Central memory CD8-positive, alpha-beta T cell (primary cell): ENCODE measurements at places on chromosomes 12 and 14.

GRCh38 chr12:103431387-103431786 lies 64.4 kb downstream of the C12orf42 start:
- no peak for DNase-seq

DNA sequence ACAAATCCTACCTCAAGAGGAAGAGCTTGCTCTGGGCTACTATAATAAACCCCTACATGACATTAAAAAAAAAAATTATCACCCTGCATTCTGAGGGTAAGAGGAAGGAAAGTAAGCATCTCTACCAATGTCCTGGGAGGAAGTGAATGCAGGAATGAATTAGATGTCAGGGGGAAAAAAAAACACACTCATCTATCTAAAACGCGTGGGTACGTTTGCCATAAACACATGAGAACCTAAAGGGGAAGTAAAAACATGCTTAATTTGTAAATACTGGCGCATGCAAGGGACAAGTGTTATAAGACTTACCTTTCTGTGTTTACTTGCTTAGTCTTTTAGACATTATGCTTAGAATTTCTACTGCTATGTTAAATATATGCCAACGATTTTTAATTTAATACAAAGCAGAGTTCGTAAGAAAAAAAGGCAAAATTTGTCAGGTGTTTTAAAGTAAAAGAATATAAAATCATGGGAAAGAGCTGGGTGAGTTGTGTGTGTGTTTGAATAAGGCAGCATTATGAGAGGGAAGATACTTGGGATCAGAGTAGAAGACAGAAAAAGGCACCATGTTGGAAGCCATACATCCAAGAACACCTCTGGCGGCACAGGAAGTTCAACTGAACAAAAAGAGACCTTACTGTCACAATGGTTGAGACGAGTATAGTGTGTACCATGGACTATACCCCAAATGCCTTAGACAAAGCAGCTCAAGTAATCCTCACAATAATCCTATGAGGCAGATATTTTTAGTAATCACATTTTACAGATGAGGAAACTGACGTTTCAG lies 1.5 kb downstream of the TMED8 start:
- DNase-seq, result no peak

- DNase-seq, result no peak
These were observed 1322.3 kb upstream of the TMEM132C start for GRCh38 chr12:126944684-126945083.

DNA sequence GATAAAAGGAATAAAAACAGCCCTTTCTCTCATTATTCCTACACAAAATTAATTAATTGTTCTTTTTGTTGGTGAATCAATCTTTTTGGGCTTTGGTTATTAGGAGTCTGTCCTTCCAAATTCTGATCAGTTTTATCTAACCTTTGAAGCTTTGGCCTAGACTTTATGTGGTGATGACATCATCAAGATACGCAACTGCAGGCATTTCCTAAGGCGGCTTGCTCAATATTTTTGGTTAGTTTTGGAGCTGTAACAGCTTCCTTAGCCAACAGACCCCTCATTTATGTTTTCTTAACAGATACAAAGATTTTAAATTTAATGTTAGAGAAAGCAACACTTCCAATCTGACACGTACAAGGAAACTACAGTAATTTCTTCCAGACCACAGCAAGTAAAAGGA lies 87.8 kb upstream of the PDE3A start:
- no peak for DNase-seq

DNA sequence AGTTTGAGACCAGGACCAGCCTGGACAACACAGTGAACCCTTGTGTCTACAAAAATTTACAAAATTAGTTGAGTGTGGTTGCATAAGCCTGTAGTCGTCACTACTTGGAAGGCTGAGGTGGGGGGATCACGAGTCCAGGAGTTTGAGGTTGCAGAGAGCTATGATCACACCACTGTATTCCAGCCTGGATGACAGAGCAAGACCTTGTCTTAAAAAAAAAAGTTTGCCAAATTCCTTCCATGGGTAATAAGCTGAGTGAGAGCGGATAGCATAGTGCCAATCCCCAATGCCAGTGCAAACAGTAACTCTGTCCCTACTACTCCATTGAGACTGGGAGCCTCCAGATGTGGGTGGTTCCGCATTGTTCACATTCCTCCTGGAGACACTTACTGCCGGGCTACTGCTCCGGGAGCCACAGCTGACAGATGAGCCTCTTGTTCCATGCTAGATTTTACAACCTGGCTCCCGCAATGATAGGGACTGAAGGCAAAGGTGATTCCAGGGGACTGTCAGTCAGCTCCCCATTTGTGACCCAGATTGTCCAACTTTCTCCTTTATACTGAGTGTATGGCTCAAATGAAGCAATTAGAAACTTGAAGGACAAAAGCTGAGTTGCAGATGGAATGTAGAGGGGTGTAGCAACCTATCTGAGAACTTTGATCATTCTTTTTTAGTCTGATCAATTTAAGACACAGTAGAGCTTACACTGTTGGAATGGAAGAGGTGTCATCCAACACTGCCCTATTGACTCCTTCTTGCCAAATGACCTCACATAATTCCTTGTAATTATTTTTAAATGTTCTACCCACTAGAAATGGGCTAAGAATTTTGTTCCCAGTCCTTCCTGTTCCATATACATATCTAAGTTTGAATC lies 13.4 kb upstream of the FRMD6 start:
- DNase-seq, result no peak

DNA sequence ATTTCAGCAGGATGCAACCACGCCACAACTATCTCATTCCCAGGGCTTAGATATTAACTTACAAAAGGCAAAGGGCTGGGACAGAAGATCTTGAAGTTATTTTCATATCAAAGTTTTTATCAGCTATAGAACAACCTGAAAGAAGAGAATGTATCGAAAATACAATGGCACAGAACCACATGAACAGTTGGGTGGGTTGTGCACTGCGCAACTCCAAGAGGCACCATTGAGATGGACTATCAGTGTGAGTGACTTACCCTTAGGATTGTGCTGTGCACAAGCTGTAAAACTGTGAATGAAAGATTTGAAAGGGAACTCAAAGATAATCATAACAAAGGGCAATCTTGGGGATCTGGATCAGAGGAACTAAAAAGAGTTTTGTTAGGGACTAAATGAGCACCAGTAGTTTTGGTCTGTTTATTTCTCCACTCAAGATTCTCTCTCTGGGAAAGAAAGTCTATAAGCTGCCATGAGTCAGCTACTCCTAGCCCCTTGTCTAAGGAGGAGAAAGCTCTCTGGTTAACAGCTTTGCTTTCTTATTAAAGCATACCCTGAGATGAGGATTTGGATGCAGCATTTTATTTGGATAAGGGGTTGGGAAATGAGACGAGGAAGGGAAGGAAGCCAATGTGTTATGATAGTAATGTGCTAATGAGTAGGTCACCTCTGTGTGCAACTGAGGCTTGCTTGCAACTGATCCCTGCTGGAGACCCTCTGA lies 62.2 kb downstream of the TBX5 start:
- DNase-seq, result no peak

GRCh38 chr12:20805921-20806320 lies 4.6 kb upstream of the SLCO1B3 start:
- no peak for DNase-seq

- DNase-seq, result no peak
These were observed 677 bp downstream of the NOS1 start for GRCh38 chr12:117360551-117361346.

DNA sequence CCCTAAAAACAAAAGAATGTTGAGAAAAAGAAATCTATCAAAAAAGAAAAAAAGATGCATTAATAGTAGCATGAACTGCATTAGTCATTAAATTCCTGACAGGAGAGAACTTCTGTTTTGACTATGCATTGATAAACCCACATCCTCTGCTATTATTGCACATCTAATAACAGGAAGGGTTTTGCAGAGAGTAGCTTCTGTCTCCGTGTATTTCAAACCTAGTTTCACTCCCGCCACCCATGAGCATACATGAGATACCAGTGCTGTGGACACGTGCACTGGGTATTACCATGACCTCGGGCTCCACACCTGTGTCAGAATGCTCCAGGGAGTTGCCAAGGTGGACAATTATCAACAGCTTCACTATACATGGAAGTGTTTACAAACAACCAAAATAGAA lies 449.1 kb upstream of the SOX5 start:
- no peak for DNase-seq

GRCh38 chr14:54760866-54761575 lies 141.6 kb downstream of the GCH1 start:
- DNase-seq, result no peak

DNA sequence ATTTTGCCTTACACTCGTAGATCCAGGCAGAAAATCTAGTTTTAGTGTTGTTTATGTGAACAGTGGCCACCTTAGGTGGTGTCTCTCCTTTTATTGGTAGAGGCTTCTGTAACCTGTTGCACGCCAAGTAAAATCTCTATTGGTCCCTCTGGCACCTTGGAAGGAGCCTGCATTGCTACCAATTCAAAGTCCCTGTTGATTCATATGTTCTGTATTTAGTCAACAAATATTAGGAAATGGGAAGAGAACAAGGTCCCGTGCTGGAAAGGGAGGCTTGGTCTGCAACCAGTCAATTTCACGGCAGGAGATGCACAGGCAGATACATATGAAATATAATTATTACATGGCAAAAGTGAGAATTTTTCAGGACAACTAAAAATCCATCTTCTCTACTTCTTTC lies 6.4 kb upstream of the GPHN start:
- no peak for DNase-seq

DNA sequence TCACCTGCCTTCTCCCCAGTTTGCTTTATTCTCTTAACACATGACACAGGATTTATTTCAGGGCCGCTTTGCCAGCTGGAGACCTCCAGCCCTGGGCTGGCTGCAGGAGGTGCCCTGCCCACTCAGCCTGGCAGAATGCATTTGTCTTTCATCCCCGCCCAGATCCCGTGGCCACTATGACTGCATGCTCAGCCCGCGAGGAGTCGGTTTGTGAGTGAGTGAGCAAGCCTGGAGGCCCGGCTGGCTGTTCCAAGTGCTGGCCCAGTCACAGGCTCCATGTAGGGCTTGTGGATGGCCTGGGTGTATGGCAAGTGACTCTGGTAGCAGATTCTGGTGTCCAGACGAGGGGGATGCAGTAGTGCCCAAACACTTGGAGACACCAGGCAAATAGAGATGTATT lies 2.1 kb downstream of the TDP1 start:
- DNase-seq, result no peak

- no peak for DNase-seq
These were observed 23.3 kb downstream of the RNF34 start for GRCh38 chr12:121423253-121423652.

- no peak for DNase-seq
These were observed 103.7 kb downstream of the TTC6 start for GRCh38 chr14:37698840-37699777.
